CD8-positive, alpha-beta T cell (primary cell): ENCODE measurements at places on chromosomes 5 and 9. TPM values are rescaled to one million over a fixed set of nuclear protein-coding genes. Genes with fewer than 3 reads are reported as not detected.

The GPR151 gene
- not detected for total RNA-seq

The HSPA4 gene
- 29.7 TPM for total RNA-seq

The NUDT12 gene
- total RNA-seq = not detected

The FBXO4 gene
- 4.7 TPM for total RNA-seq

The ZDHHC21 gene
- total RNA-seq = 3.2 TPM

The RNF208 gene
- 0.49 TPM for total RNA-seq
